Suprapubic skin (tissue), 4 donors: ENCODE measurements at places on chromosomes 1 and 21.

DNA sequence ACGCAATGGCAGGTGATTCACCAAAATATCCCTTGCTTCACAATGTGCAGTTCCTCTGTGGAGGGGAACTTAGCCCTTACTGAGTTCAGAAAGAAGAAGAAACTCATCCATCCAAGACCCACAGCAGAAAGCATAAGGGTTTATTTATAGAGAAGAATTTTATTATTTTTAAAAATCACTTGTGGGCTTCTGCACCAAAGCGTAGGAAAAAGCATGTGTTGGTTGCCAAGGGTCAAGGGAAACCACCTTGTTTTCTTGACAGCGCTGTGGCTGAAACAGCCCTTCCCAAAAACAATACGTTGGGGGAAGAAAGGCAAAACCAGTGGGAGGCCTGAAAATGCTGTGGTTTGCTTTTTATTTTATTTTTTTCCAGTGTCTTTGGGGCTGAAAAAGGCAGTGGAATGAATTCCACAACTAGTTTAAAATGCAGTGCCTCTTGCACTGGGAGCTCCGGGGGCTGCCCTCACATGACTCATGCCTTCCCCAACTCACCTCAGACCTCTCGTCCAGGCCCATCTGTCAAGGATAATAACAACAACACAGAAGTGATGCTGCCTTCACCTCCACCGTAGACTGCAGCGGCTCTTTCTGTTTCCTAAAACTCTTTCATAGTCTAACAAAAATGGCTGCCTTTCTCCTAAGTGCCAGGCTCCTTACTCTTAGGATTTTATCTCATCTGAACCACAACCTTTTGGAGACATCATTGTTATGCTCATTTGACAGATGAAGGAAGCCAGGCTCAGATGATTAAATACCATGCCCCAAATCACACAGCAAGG, 224.2 kb upstream of the JUN start:
- H3K4me3 ChIP-seq: no peak overlapping the region
- peaks cover 15% of the 10 kb centered on the region for H3K4me1 ChIP-seq
- H3K36me3 ChIP-seq: no peaks in the 10 kb centered on the region
- DNase-seq: no peak
- no peaks in the 10 kb centered on the region for H3K27me3 ChIP-seq

- no peaks in the 10 kb centered on the region for H3K27me3 ChIP-seq
- H3K27ac ChIP-seq: peak overlapping the region; percentile 93
- H3K36me3 ChIP-seq: no peaks in the 10 kb centered on the region
- peak overlapping the region; percentile 65 for H3K4me3 ChIP-seq
- peaks cover 68% of the 10 kb centered on the region for H3K4me1 ChIP-seq
- DNase-seq: peak; percentile 94
Measured at GRCh38 chr1:58815069-58815685, 31.3 kb upstream of the JUN start.

GRCh38 chr21:14857529-14857928, 207.3 kb downstream of the NRIP1 start:
- no peak overlapping the region for H3K27ac ChIP-seq
- H3K36me3 ChIP-seq: no peaks in the 10 kb centered on the region
- no peaks in the 10 kb centered on the region for H3K27me3 ChIP-seq

- H3K27me3 ChIP-seq: no peaks in the 10 kb centered on the region
- no peak for DNase-seq
- no peak overlapping the region for H3K4me3 ChIP-seq
- no peak overlapping the region for H3K27ac ChIP-seq
- H3K4me1 ChIP-seq: no peaks in the 10 kb centered on the region
Measured at GRCh38 chr21:40567501-40567900, 279.5 kb downstream of the DSCAM start.

DNA sequence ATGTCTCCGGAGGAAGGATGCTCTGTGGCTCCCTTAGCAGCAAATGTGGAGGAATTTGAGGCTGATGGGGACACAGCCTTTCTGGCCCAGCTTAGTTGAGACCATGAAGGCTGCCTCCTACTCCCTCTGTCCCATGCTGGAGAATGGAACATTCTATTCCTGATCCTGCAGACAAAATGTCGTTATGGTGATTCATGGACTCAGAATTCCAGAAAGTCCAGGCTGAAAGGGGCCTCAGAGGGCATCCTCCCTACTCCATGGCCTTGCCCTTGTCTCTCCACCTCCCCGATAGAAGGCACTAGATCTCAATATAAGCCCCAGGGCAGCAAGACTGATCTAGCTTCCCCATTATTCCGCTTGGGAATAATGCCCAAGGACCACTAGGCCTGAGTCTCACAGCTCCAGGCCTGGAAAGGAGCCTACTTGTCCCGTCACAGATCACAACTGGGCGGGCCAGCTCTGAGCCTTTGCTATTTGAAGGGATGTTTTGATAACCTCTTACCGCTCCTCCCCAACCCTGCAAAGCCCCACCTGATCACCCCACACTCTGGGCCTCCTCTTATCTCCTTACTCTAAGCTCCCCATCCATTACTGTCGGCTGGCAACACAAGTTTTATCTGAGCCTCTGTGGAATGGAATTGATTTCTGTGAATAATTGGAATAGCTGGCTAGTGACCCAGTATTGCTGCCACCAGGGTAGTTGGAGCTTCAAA, 52.8 kb upstream of the TRABD2B start:
- peaks cover 14% of the 10 kb centered on the region for H3K4me1 ChIP-seq
- no peak overlapping the region for H3K27ac ChIP-seq
- no peak overlapping the region for H3K4me3 ChIP-seq
- no peaks in the 10 kb centered on the region for H3K36me3 ChIP-seq
- no peak for DNase-seq

DNA sequence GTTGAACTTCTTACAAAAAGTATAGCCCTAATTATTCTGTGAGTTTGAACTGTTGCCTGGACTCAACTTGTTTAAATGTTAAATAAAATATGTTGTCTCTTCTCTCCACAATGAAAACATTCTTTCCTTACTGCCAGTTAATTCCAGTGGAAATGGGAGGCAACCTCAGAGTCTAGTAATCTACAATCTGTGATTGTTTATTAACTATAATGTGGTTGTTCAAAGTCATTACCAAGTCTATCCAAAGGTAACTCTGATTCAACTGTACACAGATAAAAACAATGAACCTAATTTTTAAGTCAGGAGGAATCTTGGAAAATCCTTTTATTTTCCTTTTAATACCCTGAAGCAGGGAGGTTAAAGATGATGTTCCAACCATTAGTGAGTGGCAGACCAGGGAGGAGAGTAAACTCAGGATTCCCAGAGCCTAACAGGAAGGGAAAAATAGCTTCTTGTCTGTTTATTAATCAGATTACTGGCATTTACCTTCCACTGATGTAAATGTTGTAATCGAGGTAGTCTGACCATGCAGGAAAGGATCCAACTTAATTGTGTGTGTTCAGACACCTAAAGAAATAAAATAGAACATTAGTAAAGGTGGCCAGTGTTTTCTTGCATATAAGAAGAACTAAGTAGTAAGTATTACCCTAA, 57.1 kb upstream of the TBX15 start:
- H3K36me3 ChIP-seq: peaks cover 11% of the 10 kb centered on the region
- H3K4me3 ChIP-seq: no peak overlapping the region
- no peak for DNase-seq
- H3K27ac ChIP-seq: no peak overlapping the region

DNA sequence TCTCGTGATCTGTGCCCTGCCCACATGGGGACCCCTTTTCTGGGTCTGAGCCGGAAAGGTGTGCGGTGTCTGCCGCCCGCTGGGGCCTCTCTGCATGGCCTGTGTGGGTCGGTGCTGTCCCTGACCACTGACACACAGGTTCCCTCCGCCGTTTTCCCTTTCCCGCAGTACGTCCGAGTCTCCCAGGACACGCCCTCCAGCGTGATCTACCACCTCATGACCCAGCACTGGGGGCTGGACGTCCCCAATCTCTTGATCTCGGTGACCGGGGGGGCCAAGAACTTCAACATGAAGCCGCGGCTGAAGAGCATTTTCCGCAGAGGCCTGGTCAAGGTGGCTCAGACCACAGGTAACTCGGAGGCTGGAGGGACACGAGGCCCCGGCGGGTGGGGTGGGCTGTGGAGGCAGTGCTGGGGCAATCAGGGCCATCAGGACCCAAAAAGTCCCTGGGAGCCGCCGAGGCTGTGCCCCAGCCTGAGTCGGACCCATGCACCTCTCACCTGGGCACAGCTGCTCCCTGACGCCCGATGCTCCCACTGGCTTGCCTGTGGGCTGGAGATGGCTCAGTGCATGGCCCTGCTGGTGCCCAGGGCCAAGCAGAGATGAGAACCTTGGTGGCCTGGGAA, 13.3 kb downstream of the TRPM2 start:
- DNase-seq: no peak
- H3K4me3 ChIP-seq: no peak overlapping the region
- H3K27ac ChIP-seq: no peak overlapping the region
- H3K4me1 ChIP-seq: peaks cover 7% of the 10 kb centered on the region

- H3K27ac ChIP-seq: no peak overlapping the region
- peaks cover 7% of the 10 kb centered on the region for H3K4me1 ChIP-seq
- H3K36me3 ChIP-seq: no peaks in the 10 kb centered on the region
- H3K27me3 ChIP-seq: no peaks in the 10 kb centered on the region
- no peak for DNase-seq
Measured at GRCh38 chr1:206935491-206936067, 10.7 kb downstream of the PIGR start.

DNA sequence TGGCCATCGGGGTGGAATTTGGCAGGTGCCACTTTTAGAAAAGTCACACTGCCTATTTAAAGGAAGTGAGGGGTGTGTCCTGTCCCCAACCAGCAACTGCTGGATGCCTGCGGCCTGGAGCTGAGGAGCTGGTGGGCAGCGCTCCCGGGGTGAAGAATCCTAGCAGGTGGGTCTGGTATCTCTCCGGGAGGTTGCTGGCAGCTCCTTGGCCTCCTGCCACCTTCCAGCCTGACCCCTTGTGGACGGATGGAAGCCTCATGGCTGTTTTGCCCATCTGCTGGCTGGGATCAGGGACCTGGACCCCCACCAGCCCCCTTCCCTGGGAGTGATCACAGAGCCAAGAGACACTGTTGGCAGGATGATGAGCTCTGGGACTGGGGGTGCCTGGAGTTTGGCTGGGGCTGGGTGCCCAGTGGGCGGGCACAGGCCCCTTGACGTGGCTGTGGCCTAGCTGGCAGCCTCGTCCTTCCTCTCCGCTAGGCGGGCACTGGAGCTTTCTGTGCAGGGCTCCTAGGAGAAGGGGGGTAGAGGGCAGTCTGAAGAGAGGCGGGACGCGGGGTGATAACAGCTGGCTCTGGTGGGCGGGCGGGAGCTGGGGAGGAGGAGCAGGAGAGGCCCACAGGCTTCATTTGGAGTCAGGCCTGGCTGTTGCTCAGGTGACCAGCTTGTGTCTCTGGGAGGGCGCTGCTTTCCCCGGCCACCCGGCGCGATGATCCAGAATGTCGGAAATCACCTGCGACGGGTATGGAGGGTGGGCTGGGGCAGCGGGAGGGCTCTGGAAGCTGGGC, at the start of gene ACOT11:
Gene ACOT11, plus strand, starts transcription at position 628 of the 788 bp plus-strand sequence. Its CDS starts 82 bp downstream, at position 710.
- H3K4me3 ChIP-seq: peak within 1 kb of the TSS; percentile 20
- peaks cover 17% of the 10 kb centered on the region for H3K4me1 ChIP-seq
- peak; percentile 85 for DNase-seq
- H3K27me3 ChIP-seq: no peaks in the 10 kb centered on the region
- H3K27ac ChIP-seq: no peak within 1 kb of the TSS

- no peaks in the 10 kb centered on the region for H3K27me3 ChIP-seq
- no peaks in the 10 kb centered on the region for H3K4me1 ChIP-seq
Measured at GRCh38 chr1:153246018-153246417, 13.5 kb upstream of the LORICRIN start.

DNA sequence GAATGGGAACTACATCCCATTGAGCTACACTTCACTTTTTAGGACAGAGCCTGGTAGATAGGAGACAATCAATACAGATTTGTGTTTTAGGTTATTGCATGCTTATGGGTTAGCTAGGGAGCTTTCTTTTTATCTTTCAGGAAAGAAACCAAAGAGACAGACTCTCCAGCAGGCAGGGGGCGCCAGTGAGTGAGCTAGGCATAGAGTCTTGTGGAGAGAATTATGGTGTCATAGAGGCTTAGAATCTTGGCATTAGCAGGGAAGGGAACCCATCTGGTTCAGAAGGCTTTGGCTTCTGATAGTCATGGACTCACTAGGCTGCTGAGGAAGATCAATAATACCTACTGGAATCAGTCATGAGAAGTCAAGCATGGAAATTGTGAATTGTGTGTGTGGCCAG, at the start of gene SMCP:
Gene SMCP, plus strand, starts transcription at position 281 of the 400 bp plus-strand sequence. CDS start 6,101 bp downstream, outside the sequence.
- H3K27ac ChIP-seq: no peak within 1 kb of the TSS
- peaks cover 6% of the 10 kb centered on the region for H3K4me1 ChIP-seq
- no peak for DNase-seq
- no peaks in the 10 kb centered on the region for H3K27me3 ChIP-seq

- H3K4me3 ChIP-seq: no peak overlapping the region
- no peaks in the 10 kb centered on the region for H3K36me3 ChIP-seq
- H3K27ac ChIP-seq: no peak overlapping the region
- H3K4me1 ChIP-seq: no peaks in the 10 kb centered on the region
- DNase-seq: no peak
- H3K27me3 ChIP-seq: no peaks in the 10 kb centered on the region
Measured at GRCh38 chr1:117555806-117556205, 50.0 kb upstream of the TENT5C start.

DNA sequence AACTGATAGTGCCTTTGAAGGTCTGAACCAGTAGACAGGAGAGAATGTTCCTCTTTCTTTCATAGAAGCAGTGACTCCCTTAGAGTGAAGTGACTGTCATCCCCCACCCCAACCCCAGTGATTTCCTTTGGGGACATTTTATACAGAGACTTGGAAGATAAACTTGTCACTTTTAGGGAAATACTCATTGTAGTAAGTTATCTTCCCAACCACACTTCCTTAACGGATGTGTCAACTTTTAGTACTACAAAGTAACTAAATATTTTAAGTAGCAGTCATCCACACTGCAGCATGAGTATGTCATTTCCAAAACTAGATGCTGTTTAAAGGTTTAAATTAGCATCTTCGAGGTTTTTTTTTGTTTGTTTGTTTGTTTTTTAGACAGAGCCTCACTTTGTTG, 13.7 kb downstream of the LRRC8B start:
- H3K4me1 ChIP-seq: no peaks in the 10 kb centered on the region
- H3K36me3 ChIP-seq: no peaks in the 10 kb centered on the region
- no peak overlapping the region for H3K4me3 ChIP-seq
- H3K27ac ChIP-seq: no peak overlapping the region
- H3K27me3 ChIP-seq: no peaks in the 10 kb centered on the region
- no peak for DNase-seq

DNA sequence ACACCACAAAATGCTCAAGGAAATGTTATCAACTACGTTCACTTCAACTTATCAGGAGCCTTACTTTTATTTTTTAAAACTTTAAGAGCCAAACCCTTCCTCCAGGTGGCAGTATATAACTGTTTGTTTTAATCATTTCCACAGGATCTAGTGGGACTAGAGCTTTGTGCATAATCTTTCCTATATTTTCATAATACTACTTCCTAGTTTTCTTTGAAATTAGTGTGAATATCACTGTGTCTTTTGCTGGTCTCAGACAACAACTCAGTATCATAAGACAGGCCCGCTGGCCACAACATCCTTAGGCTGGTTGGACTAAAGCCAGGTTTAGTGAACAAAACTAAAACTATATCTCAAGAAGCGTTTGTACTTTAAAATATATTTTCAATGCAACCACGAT, 145.5 kb downstream of the TIAM1 start:
- H3K27me3 ChIP-seq: no peaks in the 10 kb centered on the region
- no peak overlapping the region for H3K4me3 ChIP-seq
- no peak for DNase-seq
- H3K36me3 ChIP-seq: peaks cover 10% of the 10 kb centered on the region
- peaks cover 17% of the 10 kb centered on the region for H3K4me1 ChIP-seq
- no peak overlapping the region for H3K27ac ChIP-seq
